ENCODE measurements at places on chromosomes 16 and 17. TPM values are rescaled to one million over a fixed set of nuclear protein-coding genes. Genes with fewer than 3 reads are reported as not detected.

DNA sequence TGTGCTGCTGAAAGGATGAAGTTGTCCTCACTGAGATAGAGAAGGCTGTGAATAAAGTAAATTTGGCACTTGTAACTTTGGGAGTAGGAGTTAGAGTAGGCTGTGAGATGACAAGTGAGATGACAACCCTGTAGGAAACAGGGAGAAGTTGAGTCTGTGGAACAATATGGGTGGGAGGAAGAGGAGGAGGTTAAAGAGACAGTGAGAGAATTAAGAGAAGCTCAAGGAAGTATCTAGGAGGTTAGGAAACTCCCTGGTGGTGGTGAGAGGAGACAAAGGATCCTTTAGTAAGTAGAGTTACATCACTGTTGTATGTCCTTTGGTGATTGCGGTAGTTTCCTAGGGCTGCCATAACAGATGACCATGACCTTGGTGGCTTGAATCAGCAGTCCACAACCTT lies 10.7 kb upstream of the HSD17B2 start:
- no peak for DNase-seq

GRCh38 chr16:84467256-84467655 lies 37.2 kb downstream of the MEAK7 start:
- no peak for DNase-seq

DNA sequence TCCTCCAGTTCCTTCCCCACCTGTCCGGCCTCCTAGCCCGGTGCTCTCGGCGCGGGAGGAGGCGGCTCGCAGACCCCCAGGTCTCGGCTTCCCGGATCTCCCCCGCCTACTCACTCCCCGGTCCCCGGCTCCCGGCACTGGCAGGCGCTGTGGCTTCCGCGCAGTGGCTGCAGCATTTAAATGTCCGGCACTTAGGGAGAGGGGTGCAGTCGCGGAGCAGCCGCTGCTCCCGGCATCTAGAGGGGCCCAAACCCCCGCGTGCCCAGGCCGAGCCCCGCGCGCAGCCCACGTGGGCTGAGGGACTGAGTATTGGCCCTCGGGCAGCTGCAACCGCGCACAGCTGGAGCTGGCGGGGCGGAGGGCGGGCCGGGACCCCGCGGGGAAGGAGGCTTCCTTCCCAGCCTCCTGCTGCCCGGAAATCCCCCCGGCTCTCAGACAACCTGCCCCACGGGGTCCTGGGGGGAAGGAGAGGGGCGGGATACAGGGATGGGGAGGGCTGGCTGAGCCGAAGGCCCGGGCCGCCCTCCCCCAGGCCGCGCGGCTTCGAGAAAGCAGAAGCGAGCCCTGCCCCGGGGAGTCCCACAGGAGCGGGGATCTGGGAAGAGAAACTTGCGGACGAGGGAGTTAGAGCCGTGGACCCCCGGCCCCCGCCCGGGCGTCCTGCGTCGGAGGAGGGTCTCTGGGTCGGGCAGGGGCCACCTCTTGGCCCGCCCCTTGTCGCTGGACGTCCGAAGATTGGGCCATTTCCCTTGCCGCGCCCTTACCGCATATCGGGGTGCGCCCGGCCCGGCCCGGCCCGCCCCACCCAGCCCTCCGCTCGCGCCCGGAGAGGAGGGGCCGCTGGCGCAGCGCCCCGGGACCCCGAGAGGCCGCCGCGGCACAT lies at the start of gene MMP25:
Gene MMP25, plus strand, starts transcription at position 804 of the 883 bp plus-strand sequence. CDS start 357 bp downstream, outside the sequence.
- DNase-seq: no peak

DNA sequence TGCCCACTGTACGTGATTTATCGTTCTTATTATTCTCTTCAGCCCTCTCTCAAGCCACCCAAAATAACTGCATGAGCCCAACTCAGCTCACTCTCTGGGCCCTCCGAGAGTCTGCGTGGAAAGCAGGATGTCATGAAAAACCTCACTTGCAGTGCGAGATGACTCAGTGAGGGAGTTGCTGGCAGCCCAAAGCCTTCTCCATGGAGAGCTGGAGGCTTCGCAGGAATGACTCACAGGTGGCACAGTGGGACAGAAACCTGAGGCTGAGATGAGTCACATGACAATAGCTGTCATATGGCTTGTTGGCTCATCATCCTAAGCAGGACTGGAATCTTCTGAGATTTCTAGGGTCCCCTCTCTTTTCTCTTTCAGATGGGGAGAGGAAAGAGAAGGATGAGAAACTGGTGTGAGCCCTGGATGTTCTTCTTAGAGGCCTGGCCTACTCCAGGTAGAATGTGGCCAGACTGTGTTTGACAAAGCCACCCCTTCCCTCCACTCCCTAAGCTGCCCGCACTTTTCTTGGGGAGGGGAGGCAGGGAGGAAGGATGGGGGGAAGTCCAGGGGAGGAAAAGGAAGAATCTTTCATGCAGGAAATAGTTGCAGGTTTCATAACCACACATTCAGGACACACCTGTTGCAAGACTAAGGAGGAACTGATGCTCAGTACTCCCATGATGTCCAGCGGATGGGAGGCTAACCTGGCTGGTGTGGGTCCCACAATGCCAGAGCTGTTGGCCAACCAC lies 160.6 kb upstream of the RPL38 start:
- peak; percentile 30 for DNase-seq

GRCh38 chr17:28398280-28398981 lies 7.6 kb downstream of the SLC46A1 start:
- DNase-seq: no peak

The ACSM2A gene
- total RNA-seq: not detected

GRCh38 chr17:3276126-3276525 lies 22.0 kb downstream of the OR3A1 start:
- no peak for DNase-seq
